ENCODE measurements at places on chromosomes 2 and 18.

DNA sequence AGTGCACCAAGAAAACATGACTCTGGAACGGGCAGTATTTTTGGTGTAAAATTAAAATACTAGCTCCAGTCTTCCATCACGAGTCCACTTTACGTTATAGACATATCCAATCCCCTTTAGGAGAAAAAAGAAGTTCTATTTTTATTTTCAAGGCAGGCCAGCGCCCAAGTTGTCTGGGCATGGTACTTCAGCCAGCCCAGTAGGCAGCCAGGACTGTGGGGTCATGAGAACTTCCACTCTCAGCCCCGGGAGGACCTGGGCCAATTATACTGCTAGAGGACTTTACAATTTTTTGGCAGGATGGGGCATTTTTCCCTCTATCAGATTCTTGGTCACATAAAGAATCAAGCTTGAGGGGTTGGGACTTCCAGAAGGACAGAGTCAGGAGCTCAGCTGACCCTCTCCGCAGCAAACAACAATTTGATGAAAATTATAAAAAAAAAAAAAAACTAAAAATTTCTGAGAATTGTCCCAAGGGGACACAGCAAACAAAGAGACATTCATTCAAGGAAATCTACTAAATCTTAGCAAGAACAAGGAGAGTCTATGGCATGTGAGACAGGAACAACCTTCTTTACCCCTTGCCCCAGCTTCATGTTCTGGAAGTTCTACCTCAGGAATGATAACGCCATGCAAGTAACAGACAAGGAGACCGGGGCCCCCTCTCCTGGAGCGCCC, 37.3 kb upstream of the B3GNT2 start:
- no peak for DNase-seq

GRCh38 chr2:227464361-227464760, 7.6 kb upstream of the AGFG1 start:
- DNase-seq, result no peak

DNA sequence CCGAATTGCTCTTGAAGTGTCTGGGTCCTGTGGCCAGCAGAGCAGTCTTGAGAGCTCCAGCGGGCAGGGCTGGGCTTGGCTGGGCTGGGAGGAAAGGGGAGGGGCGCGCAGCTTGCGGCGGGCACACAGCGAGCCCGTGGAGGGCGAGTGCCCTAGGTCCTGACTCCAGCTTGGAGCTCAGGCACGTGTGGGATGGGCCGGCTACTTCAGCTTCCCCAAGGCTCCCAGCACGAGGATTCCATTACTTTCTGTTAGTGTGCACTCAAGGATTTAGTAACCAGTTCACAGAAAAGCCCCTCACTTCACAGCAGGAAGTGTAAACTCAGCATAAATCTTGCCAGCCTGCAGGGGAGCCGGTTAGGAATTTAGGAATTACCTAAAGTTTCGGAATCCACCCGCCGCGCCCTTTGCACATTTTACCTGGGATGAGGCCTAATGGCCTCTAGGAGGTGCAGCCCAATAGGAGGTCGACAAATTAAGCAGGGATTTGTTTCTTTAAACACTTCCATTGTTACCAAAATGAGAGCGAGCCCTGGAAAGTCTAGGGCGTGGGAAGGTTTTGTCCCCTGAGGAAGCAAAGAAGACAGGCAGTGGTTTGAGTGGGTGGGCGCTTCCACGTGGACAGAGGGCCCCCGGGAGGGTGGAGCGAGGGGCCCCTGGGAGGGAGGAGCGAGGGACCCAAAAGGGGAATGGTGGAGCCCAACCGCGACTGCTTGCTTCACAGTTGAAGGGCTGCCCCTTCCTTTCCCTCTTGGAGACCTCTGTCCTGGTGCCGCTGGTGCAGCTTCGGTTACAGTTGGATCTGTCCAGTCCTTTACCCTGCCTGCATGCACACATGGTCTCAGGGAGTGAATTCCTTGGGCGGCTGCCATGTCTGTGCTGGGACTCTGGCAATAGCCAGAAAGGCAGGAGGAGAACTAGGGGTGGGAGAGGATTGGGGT, 93.3 kb downstream of the CTAGE1 start:
- DNase-seq, result no peak

- no peak for DNase-seq
Measured at GRCh38 chr2:236045251-236046235, 122.6 kb downstream of the GBX2 start.

DNA sequence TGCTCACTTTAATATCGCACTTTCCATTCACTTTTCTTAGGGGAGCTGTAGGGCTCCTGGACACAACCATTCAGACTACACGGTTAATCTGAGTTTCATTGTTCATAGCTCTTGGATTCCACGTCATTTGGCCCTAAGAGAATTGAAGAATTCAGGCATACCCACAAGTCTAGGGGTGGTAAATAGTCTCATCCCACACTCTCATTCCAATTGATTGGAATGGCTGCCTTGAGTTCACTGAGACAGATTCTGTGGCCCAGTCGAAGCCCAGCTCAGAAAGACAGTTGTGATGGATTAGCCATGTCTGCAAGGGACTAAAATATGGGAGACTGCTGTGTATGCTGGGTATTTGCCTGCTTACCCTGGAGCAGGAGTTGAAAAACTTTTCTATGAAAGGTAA, 124.6 kb downstream of the TFCP2L1 start:
- no peak for DNase-seq

GRCh38 chr2:238286987-238287736, 1.2 kb downstream of the PER2 start:
- DNase-seq, result no peak

DNA sequence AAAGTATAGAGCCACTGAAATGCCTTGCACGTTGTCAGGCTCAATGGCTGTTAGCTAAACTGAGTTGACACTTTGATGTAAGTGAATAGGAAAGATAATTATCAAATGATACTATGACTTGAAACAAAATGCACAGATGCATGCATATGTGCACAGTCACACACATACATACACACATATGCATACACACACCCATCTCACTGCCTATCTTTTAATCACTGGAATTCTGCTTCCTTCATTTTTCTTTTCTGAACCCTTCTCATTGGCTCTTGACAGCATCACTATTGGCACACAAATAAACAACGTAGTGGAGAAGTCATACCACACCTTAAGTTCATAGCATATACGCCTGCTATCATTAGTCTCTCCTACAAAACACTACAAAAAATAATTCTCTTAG, 154.9 kb upstream of the NCKAP5 start:
- DNase-seq, result no peak

DNA sequence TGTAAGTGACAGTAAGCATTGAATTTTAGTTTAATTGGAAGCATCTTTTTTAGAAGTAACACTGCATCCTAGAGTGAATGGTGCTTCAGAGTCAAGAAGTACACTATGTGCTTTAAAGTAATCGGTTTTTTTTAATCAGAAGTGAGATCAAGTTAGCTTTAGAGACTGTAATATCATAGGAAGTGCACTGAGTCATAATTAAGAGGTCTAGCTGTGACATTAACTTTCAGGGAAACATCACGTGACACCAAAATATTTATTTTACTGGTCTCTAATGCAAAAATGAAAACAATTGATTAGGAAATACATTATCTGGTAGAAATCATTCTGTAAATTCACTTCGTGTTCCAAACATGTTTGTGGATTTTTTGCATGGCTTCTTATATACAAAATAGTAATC, 55.3 kb upstream of the KYNU start:
- no peak for DNase-seq

DNA sequence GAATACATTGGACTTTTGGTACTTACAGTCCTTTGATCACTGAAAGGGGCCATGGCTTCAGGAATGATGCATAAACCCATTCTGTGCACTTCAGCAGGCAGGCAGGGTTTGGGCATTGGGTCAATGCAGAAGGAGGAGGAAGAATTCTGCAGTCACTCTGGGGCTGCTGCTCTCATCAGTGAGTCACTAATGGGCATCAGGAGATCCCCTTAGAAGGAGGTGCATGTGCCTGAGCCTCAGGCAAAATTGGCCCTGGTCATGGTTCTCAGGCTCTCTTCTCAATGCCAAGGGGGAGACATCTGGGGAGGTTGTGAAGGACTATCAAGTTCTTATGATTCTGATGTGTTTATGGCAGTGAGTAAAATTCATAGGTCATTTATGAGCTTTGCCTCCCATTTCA, 52.0 kb upstream of the TNP1 start:
- DNase-seq, result no peak

All from pulmonary artery endothelial cell (primary cell).